ENCODE measurements at places on chromosomes 12 and 14.

DNA sequence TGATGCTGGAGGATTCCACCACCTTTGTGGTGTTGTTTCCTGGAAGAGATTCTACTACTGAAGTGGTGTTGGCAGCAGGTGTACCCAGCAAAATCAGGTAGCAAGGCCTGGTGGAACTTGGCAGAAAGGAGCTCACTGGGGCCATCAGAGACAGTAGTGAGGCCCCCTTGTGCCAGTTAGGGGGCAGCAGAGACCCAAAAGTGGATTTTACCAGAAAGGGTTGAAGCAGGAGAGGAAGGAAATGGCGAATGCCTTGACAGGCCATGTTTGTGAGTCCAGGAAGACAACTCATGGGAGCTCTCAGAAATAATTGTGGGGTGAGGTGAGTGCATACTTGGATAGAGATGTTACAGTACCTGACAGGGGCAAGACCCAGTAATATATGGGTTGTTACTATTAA, 137.7 kb upstream of the FGD4 start:
- no peak for DNase-seq

- no peak for DNase-seq
Observed at GRCh38 chr12:105164068-105164467, 56.5 kb downstream of the WASHC4 start.

DNA sequence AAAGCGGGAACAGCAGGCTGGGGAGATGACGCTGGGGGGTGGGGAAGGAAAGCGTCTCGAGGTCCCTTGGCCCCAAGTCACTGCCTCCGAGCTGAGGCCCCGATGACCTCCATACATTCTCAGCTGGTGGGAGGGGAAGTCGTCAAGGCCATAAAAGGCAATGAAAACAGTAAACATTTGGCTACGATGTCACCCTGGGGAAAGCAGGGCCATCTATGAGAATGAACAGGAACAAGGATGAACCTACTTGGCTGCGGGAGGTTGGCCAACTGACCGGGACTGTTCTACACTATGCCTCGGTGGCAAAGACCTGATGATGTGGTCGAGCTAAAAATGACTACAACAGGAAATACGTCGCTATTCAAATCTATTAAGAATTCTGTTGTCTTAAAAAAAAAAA, 19.5 kb downstream of the PRKAB1 start:
- no peak for DNase-seq

- no peak for DNase-seq
Observed at GRCh38 chr14:104331871-104332605, 193.7 kb downstream of the KIF26A start.

All from AG09309 (cell line).